ENCODE measurements at places on chromosomes 5 and 9.

DNA sequence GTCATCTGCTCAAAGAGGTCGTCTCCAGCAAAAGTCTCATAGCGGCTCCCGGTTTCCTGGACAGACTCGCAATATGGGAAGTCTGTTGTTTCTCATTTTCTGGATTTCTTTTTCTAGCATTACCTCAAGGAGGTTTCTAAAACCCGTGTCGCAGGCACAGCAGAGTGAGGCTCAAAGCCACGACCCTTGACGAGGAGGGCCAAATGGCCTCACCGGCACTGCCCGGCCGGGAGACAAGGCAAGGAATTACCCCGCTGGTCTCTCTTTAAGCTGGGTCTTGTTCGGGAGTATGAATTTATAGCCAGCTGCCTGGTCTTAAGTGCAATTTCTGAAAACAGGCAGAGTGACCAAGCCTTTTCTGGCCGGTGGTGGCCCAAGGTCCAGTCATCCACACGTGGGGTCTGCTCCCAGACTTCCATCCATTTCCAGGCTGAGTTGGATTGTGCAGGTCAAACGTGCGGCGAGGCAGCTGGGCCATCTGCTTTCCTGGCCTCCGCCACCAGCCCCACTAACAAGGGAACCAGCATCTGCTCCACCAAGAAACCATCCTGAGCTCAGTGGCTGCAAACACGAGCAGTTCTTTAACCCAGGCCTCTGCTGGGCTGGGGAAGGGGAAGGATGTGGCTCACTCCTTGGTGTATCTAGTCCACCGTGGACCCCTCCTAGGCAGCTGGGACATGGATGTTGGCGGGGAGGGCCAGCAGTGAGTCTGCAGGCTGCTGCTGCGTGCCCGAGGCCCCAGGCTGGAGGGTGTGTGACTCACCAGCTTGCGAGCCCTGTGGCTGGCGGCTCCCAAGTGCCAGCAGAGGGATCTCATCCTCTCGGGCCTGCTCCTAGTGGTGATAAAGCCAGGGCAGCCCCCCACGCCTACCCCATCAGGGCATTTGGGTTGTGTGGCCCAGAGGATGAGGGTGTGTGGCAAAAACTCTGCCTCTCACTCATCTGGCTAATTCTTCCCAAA, 55.6 kb upstream of the COL5A1 start:
- no peak for DNase-seq

DNA sequence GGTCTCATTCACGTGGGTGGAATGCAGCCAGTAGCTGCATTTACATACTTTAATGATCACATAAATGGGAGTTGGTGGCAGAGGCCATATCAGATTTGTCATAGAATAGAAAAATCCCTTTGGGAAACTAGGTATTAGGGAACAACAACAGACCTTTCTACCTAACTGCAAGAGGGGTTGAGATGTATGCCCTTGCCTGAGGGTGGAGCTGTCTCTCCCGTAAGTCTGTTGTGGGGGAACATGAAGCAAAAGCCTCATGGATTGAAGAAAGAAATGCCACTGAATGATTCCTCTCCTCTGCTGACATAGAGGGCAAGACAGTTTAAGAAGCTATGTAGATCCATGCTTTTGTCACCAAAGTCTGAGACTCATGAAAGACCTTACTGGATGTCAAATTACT, 461.3 kb downstream of the SPOCK1 start:
- no peak for DNase-seq

- DNase-seq: no peak
Observed at GRCh38 chr5:171688696-171689495, 96.7 kb upstream of the SMIM23 start.

DNA sequence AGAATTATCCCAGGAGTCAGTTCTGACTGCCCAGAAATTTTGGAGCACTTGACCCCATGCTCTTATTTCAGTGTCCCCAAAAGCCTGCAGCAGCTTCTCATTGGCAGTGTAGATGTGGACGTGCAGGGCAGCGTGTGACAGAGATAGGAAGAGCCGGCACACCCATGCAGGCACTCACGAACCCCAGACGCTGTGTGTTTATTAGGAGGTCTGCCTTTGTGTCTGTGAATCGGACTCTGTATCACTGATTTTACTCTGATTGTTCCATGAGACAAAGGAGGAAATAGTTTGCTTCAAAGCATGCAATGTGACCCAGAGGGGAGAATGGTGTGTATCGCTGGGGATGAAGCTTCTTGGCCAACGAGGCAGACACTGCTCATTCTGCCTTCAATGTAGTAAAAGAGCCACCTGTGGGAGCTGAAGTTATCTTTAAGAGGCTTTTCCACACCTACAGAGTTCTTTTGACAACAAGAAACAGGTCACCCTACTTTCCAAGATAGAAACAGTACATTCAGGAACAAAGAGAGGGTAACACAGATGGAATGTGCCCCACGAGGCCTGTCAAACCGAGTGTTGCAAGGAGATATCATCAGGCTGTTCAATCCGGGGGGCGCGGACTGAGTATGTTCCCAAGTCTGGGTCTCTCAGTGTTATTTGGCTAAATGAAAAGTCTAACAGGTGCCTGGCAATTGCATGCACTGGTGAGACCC, 224.0 kb downstream of the NTRK2 start:
- DNase-seq: no peak

DNA sequence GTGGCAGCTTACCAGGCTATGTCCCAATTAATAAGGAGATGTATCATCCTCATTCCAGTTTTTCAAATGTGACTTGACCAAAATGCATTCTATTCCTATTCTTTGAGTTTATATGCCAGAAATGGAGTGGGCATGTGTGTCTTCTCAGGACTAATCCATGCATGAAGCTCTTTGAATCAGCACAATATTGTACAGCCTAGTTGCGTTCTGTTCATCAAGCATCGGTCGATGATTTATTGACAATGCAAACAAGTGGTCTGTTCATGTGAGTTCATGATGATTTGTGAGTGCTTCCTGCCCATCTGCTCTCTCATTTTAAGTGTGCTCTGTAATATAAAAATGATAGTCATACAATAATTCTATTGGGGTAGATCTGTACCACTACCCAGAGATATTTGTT, 48.3 kb downstream of the PALM2AKAP2 start:
- DNase-seq: no peak

DNA sequence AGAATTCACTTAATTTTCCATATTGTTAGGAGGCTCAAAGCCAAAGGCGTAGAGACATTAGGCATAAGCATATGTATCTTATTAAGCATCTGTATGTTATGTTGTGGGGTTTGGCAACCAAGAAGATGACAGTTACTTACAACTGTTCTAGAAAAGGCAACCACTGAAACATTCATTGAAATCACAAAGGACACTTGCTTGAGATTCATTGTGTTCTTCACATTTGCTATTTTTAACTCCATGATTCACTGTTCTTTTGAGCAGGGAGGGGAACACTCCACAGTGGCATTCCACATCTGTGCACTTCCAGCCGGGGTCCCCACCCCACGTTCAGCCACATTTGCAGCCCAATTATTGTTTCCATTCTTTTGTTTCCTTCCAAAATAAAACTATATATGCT, 107.1 kb downstream of the PALM2AKAP2 start:
- no peak for DNase-seq

- peak; percentile 82 for DNase-seq
Observed at GRCh38 chr9:91164724-91165520, 196.8 kb downstream of the AUH start.

GRCh38 chr9:111621895-111622480, 9.1 kb upstream of the DNAJC25 start:
- no peak for DNase-seq

DNA sequence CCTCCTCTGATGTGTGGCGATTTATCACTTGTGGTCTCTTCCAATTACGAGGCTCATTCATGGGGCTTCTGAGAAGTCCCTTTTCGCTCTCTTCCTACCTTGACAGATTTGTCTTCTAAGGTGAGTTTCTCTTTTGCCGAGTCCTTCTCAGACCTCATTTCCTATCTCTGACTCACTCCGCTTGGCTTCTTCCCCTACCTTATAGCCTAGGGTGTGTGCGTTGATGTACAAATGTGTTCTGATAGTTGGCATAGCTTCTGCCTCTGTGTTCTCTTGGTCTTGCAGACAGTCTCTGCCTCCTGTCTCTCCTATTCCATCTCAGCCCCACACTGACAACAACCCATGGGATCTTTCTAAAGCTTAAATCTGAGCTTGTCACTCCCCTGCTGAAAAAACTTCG, 56.9 kb upstream of the SHB start:
- DNase-seq: no peak

- no peak for DNase-seq
Observed at GRCh38 chr5:80453366-80453765, 34.5 kb upstream of the FAM151B start.

- DNase-seq: no peak
Observed at GRCh38 chr5:60366489-60366888, 333.5 kb downstream of the DEPDC1B start.

- no peak for DNase-seq
Observed at GRCh38 chr5:170552621-170553115, 48.8 kb downstream of the KCNIP1 start.

GRCh38 chr5:82586661-82587310, 308.6 kb upstream of the RPS23 start:
- DNase-seq: no peak

DNA sequence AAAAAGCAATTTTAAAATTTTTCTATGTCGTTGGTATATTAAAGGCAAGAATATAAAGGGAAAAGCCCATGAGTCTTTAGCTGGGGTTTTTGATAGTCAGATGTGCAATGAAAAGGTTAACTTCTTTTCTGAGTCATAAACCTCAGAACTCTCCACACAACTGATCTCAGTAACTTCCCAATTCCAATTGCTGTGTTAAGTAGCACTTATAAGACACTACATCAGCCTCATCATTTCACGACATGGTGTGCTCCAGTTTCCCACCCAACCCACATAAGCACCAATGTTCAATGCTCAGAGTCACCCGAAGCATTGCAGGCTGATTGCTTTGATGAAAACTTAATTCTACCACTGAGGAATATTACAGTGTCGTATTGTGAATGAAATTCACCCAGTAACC, 155.8 kb downstream of the TSSK1B start:
- DNase-seq: no peak

DNA sequence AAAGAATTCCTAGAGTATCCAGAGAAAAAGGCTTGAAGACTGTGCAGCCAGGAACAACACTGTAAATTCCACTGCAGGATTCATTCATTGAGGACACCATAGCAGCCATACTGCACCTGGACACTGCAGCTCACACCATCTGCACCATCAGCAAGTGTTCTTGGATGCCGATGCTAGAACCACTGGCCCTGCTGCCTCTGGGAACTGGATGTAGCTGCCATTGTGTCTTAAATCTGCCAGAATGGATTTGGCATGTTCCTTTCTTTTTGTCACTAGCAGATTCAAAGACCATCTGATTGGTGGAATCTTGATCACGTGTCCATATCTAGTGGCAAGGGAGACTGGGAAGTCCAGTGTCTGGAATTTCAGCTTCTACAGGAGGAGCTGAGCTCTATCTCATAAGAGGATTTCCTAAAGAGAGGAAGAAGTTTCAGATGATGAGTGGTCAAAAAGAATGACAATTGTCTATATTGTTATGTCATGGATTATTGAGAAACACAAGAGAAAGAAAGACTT, 278.3 kb upstream of the ANKRD55 start:
- DNase-seq: no peak

DNA sequence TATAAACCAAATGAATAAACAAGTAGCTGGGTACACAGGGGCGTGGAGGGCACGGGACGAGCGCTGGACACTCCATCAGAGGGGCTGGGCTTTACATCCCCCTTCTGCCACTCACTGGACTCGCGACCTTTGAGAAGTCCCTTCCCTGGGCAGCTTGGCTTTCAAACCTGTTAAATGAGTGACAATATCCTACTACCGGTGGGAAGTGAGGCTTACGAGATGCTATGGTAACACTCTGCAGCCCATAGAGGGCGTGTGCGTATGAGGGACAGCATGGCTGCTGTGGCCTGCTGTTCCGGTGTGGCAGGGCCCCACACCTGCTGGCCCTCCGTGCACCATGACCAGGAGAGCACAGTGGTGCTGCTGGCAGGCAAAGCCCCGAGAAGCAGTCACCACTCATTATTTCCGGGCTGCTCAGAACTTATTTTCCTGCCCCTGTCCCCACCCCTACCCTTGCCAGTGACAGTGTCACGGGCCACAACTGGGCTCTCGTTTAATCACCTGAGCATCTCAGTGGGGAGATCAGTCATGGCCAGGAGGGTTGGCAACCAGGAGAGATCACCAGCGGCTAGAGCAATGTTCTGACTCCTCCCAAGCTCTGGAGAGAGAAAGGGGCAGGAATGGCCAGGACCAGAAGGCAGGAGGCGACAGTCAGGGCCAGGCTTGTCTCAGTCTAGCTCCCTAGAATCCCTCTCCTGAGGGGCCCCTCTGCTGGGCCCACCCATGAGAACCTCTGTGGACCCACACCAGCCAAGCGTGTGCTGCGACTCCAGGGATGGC, 10.5 kb downstream of the CLTB start:
- DNase-seq: no peak

GRCh38 chr5:145544401-145544800, 290.7 kb downstream of the PRELID2 start:
- no peak for DNase-seq

DNA sequence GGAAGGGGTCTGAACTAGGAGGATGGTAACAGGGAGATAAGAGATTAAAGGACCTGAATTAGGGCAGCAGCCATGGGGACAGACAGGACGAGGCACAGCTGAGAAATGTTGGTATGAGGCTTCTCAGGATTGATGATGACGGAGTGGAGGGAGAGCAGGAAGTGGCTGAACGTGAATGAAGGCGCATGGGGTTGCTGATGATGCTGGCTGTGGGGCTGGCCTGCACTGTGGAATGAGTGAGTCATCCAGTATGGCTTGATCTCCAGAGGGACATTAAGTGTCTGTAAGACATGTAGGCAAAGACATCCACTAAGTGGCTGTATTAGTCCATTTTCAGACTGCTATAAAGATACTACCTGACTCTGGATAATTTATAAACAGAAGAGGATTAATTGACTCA, 256.4 kb downstream of the ICE1 start:
- no peak for DNase-seq

GRCh38 chr9:12989669-12990068, 214.8 kb downstream of the LURAP1L start:
- no peak for DNase-seq

DNA sequence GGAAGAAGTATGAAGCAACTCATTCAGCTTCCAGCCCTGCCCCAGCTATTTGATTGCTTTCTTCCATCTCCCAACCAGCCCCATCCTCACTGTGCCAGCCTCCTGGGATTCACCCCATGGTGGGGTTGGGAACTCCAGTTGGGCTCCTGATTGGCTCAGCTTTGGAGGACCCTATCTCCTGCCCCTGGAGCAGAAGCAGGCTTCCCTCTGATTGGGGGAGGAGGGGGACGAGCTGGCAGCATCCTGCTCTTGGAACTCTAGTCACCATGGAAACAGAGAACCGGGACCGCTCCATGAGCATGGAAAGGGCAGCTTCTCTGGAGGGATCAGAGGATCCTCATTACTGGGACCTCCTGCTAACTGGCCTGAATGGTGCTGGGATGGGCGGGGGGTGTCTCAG, 2.6 kb downstream of the SLC6A7 start:
- no peak for DNase-seq
